Retinal pigment epithelial cell (primary cell): ENCODE measurements at places on chromosomes 4 and X.

DNA sequence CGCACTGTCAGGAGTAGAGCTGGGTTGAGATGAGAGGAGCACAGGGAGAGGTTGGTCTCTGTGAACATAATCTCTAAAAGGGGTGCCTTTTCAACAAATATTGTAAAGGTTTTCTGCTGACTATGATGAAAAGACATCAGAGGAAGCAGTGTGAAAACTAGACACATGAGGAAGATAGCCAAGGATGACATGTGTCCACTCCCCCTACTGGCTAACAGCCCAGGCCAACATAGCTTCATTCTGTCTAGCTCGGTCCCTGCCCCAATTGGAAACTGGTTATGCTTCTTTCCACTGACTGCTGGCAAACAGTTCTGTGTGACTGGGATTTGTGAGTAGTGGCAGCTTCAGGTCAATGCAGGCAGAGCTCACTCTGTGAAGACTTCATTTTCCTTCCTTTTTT lies 115.4 kb upstream of the ESX1 start:
- no peak for DNase-seq

GRCh38 chr4:108360754-108361445 lies 192.2 kb upstream of the LEF1 start:
- no peak for DNase-seq

DNA sequence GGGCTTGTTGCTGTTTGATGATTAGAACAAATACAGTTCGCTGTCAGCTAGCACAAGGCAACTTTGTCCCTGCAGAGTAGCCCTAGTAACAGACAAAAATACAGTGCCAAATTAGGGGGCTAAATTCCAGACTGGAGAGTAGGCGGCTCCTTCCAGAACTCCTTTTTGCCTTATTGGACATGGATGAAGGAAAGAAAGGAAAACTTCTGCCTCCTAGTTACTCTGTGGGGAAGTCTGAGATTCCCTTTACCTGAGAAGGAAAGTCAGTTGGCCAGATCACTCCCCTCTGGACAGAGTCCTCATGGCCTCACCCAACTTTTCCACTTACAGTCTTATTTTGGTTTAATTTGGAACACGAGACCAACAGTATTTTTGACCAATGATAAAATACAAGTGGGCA lies 140.5 kb upstream of the ADAMTS3 start:
- no peak for DNase-seq

- no peak for DNase-seq
Observed at GRCh38 chr4:60948008-60948407, 252.1 kb upstream of the ADGRL3 start.

GRCh38 chr4:77877771-77878565 lies 15.3 kb downstream of the MRPL1 start:
- no peak for DNase-seq

DNA sequence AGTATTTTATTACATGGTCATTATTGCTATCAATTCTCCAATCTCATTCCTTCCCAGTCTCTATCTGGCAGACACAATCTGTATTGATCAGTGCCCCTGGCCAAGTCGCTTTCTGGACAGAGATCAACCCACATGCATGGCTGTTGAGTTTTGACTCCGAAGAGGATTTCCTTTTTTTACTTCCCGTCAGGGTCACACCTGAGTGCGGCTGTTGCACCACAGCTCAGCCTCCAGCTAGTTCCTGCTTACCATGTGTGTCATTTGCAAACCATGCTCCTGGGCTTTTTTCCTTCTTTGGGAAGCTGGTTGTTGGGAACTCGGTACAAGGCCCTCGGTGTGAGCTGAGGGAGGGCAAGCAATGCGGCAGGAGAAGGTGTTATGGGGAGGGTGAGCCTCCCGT lies 11.7 kb downstream of the MAGED2 start:
- DNase-seq, result no peak

DNA sequence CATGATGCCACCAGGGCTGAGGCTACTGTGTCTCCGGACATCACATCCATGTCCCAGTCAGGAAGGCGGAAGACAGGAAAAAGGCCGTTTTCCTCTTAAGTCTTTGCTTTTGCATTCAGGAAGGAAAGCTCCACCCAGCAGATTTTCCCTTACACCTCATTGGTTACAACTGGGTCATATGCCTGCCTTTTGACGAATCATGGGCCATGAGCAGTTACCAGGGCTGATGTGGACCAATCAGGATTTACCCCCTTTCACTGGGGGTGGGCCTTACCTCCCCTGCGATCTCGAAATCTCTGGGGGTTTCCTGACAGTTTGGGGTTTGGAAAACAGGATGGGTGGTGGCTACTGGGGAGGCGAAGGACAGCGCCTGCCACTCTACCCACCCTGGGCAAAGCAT lies 52.5 kb upstream of the GRPEL1 start:
- no peak for DNase-seq

- DNase-seq, result no peak
Observed at GRCh38 chr4:1172971-1173757, 781 bp upstream of the SPON2 start.

- DNase-seq, result no peak
Observed at GRCh38 chrX:46754586-46755061, 4.3 kb downstream of the SLC9A7 start.

DNA sequence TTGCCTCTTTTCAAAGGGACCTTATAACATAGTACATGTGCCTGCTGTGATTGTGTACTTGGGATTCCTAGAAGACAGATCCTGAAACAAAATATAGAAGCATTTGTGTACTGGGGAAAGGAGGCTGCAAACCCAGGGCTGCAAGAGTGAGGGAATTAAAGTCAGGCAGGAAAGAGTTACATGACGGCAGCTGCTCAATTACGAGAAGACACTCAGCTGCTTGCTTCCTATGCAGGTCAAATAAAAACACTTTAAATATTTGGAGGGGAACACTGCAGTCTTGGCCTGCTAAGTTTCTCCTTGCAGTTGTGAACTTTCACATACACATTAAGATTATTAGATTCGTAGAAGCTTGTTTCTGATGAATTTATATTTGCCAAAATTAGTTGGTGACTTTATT lies 191.9 kb upstream of the CXCL13 start:
- DNase-seq, result no peak

DNA sequence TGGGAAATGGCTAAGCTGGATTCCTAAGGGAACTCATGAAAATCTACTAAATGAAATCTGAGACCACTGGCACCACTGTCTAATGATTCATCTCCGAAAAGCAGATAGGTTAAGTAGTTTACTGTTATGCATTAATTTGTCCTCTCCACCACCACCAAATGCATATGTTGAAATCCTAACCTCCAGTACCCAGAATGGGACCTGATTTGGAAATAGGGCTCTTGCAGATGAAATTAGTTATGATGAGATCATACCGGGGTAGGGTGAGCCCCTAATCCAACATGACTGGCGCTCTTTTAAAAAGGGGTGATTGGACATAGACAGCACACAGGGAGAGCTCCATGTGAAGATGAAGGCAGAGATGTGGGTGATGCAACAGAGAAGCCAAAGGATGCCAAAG lies 124.9 kb upstream of the GUCY1A1 start:
- no peak for DNase-seq
